Esophagus squamous epithelium (tissue), 5 donors: ENCODE measurements at places on chromosomes 16 and 17.

DNA sequence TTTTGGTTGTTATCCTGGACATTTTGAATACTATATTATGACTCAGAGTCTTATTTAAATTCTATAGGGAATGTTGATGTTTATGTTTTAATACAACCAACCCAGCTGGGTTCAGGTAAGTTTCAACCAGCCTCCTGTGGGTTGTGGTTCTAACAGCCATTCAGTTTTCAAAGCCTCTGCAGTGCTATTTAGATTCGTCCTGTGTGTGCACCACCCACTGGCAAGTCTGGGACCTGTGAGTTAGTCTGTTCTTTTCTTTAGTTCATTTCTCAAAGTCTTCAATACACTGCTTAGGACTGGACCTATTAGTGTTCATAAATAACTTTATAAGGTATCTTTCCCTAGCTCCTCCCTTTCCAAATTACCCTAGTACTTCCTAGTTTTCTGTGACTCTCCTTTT, 170.6 kb downstream of the TMEM132E start:
- DNase-seq, result no peak

DNA sequence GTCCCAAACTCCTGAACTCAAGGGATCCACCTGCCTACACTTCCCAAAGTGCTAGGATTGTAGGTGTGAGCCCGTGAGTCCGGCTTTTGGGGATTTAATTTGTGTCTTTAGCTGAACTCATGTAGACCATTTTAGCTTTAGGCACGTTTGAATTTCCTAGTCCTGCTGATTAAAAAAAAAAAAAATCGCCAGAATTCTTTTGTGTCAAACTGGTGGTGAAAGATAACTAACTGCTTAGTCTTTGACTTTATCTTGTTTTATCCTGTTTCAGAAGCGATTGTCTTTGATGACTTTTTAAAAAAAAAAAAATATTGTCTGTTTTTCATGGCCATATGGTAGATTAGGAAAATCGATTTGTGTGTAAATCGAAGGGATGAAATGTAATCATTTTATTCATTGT, 2.6 kb downstream of the RABEP1 start:
- no peak for DNase-seq

- DNase-seq, result no peak
These were observed 310.6 kb downstream of the SEC14L1 start for GRCh38 chr17:77451245-77451893.

DNA sequence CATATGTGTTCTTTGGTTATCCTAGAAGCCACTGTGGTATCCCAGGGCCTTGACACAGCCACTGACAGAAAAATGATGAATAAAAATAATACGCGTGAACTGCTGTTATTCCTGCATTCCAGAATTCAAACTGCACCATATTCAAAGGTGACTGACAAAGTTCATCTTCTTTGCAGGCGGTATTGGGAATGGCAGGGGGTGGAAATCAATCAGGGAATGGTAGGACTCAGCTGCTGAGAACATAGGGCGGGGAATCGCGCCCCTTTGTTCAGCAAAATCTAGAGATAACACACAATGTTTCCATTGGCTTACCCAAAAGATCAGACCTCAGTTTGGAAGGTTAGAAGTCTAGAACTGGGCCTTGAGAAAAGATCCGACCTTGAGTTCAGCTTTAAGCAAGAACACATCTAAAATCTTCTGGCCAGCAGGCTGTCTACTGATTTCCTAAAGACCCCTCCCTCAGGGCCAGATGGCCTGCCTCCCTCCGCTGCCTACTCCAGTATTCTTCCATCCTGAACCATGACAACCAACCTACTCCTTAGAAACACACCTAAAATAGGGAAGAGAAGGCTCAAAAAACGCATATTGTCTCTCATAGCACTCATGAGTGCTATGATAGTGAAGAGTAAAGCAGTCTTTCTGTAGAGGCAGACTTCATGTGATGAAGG, 34.1 kb downstream of the CDK5R1 start:
- no peak for DNase-seq

DNA sequence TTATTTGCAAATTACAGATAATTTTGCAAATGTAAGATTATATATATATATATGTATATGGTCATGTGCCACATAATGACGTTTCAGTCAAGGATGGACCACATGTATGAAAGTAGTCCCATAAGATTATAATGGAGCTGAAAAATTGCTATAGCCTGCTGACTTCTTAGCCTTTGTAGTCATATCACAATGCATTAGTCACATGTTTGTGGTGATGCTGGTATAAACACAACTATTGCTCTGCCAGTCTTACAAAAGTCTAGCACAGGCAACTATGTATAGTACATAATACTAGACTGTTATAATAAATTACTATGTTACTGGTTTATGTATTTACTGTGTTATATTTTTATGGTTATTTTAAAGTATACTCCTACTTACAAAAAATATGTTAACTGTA, 444.3 kb downstream of the KCNJ2 start:
- no peak for DNase-seq

GRCh38 chr16:20875355-20875650, 24.9 kb downstream of the DCUN1D3 start:
- DNase-seq, result no peak

- no peak for DNase-seq
These were observed 744.4 kb upstream of the EEF2KMT start for GRCh38 chr16:5841974-5842373.
